NCI-H446 (cell line): ENCODE measurements at places on chromosomes 2 and 18.
A peak's percentile ranks its signal among the peaks of the same experiment; 100 is the strongest.

GRCh38 chr18:9323750-9324445 lies 10.7 kb upstream of the TWSG1 start:
- no peak for DNase-seq

DNA sequence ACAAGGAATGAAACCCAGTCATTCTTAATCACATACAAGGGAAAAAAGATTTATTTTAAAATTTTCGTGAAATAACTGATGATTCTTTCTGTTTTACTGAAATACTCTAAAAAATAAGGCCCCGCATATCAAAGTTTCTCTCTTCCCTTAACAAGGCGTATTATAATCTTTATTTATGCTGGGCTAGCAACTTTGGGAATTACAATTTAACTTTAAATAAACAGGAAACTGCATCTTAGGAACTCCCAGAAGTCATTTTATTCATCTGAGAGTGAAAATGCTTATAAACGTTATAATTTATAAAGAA lies 166.7 kb downstream of the TCF4 start:
- no peak for DNase-seq

GRCh38 chr2:23293731-23294130 lies 91.2 kb upstream of the KLHL29 start:
- DNase-seq = no peak

DNA sequence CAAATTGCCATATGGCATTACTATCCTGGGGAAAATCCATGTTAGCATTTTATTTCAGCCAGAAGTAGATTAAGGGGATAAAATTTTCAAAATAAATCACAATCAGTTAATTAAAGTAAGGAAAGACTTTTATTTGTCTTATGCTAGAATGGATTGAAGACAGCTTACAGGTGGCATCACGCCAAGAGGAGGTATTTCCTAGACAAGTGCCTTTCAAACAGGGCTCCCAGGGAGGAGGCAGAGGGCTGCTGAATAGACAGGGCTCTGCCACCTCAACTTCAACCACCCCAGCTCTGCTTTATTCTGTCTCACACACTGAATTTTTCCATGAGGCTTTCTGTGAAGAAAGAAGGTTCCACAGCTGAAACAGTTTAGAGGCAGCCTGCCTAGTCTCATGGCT lies 12.2 kb downstream of the CCDC68 start:
- no peak for DNase-seq

DNA sequence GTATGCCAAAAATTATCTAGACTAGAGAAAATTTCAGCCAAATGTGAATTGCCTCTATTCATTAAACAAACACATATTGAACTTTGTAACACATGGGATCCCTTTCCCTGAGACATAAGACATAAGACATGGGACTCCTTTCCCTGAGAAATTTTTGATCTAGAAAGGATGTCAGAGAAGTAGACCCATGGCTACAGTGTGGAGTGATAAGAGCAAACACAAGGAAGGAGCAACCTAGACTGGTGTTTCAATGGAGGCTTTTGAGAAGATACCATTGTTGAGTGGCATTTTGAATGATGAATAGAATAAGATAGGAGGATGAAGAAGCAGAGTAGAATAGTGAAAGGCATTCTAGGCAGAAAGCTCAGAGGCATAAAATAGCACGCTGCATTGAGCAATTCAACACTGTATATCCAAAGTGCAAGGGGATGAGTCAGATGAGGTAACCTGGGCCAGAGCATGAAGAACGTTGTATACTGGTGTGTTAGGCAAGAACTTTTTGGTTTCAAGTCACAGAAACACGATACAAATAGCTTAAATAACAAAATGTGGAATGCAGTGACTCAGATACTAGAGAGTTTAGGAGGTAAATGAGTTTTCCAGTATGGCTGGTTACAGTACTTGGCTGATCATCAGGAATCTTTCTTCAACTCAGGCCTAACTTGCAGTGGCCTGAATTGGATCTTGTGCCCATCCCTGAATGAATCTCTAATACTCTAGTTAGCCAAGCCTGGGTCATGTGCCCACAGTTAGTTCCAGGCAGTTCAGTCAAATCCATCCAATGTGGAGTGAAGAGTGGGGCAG lies 129.8 kb upstream of the TANK start:
- peak; percentile 17 for DNase-seq

- no peak for DNase-seq
Measured at GRCh38 chr2:168378960-168379669, 77.0 kb upstream of the CERS6 start.

DNA sequence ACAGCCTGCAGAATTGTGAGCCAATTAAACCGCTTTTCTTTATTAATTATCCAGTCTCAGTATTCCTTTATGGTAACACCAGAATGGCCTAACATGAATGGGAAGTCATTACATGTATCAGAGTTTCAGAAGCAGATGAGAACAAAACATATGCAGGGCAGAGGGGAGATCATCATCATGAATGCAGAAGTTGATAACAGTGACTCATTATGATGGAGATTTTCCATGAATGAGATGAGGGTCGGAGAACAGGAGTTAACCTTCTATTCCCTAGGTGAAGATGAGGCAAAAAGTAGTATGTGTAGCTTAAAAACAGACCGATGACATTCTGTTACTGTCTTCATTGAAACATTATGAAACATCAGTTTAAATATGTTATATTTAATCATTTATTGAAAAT lies 59.5 kb upstream of the PPM1B start:
- no peak for DNase-seq

GRCh38 chr2:171347591-171348032 lies 86.2 kb downstream of the METTL8 start:
- DNase-seq = no peak

DNA sequence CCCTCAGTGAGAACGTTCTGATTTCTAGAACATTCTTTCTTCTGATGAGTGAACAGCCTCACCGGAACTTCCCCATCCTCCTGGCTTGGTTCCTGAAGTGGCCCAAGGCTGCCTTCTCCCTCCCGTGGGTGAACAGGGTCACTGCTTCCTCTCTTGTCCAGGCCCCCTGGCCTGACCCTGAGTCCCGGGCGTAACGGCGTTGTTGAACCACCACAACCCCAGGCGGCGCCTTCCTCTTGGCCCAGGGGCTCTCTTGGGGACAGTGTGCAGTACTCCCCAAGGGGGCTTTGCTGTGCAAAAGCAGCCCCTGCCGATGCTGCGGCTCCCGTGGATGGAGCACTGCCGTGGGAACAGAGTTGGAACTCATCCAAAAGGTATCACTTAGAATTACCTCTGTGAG lies 147.2 kb downstream of the TSN start:
- DNase-seq = no peak

- DNase-seq = no peak
Measured at GRCh38 chr2:238865744-238866355, 18.0 kb downstream of the TWIST2 start.

DNA sequence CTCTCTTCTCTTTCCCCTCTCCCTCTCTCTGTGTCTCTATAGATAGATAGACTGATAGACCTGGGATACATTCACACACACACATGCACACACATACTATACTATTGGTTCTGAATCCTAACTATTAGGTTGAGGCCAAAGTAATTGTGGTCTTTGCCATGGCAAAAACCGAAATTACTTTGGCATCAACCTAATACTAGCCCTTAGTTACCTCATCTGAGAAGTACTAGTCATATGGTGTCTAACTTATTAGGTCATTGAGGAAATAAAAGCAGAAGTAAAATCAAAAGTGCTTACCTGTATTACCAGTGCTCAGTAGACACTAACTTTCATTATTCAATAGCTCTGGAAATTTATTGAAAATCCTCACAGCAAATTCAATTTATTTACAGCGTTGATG lies 451.5 kb downstream of the EPHA4 start:
- no peak for DNase-seq

GRCh38 chr2:111995148-111995547 lies 59.9 kb upstream of the TMEM87B start:
- DNase-seq = no peak

- no peak for DNase-seq
Measured at GRCh38 chr2:217293607-217294006, 433.7 kb upstream of the TNP1 start.

DNA sequence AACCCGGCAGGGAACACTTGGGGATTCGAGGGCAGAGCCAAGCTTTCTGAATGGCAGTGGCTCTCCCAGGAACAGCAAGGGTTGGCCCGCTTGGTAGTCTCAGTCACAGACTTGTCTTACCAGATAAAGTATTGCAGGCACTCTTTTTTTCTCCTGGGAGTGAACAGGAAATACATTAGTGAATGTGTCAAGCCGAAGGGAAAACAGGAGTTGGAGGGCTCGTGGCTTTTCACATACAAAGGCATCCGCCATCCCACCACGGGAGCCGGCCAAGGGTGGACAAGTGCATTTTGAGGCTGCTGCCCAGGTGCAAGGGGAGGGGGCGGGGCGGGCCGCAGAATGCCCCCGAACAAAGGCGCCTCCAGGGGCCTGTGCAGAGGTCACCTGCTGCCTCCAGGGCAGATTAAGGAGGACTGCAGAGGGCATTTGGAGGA lies 163.3 kb upstream of the SIX3 start:
- no peak for DNase-seq

- no peak for DNase-seq
Measured at GRCh38 chr18:22385718-22386117, 32.0 kb downstream of the CTAGE1 start.

- DNase-seq = no peak
Measured at GRCh38 chr2:150127346-150127990, 360.0 kb downstream of the RND3 start.

DNA sequence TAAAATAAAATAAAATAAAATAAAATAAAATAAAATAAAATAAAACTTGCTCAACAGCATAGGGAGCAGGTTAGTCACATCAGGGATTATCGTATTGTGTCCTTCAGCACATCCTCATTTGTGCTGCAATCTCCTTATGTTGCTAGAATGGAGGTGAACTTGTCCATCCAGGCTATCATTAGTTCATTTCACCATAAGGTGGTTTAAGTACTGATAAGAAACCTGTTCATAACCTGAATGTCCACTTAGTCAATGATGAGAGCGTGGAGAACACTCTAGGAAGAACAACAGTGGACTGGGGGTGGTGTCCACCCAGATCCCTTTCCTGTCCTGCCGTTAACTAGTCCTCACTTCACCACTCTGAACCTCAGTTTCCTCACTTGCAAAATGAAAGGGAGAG lies 21.9 kb downstream of the DHRS9 start:
- DNase-seq = no peak

DNA sequence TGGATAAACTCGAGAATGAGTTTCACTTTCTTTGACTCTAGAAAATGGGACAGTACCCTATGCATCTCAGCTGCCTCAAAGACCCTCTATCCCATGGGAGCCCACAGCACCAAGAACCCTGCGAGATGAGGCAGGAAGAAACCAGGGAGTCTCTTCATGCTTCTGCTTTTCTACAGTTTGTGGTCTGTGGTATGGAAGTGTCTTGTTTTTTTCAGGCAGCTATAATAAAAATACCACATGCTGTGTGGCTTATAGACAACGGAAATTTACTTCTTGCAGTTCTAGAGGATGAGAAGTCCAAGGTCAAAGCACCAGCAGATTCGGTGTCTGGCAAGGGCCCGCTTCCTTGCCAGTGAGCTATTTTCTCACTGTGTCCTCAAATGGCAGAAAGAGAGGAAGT lies 257.9 kb downstream of the SUCLG1 start:
- DNase-seq = no peak

DNA sequence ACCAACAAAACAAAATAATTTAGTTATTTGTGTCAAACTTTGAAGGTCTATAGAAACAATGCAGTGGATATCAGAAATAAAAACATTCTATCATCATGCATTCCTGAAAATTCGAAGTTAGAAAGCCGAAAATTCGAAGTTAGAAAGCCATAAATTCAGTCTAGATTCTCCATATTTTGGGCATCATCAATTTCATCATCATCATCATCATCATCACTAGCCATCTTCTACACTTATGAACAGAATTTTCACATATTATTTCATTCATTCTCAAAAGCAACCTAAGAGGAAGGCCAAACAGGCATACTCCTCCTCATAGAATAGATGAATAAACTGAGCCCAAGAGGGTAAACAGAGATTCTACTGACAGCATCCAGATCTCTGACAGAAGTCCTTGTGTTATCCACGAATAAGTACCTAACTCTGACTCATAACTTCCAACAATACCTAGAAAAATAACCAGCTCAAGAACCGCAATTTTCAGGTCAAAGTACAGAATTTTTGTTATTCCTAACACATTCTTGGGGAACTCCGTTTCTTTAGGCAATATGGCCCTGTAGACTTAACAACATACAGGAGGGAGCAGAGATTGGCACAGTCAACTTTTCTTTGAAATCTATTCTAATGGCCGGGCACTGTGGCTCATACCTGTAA lies 84.7 kb downstream of the TCF4 start:
- DNase-seq = no peak

DNA sequence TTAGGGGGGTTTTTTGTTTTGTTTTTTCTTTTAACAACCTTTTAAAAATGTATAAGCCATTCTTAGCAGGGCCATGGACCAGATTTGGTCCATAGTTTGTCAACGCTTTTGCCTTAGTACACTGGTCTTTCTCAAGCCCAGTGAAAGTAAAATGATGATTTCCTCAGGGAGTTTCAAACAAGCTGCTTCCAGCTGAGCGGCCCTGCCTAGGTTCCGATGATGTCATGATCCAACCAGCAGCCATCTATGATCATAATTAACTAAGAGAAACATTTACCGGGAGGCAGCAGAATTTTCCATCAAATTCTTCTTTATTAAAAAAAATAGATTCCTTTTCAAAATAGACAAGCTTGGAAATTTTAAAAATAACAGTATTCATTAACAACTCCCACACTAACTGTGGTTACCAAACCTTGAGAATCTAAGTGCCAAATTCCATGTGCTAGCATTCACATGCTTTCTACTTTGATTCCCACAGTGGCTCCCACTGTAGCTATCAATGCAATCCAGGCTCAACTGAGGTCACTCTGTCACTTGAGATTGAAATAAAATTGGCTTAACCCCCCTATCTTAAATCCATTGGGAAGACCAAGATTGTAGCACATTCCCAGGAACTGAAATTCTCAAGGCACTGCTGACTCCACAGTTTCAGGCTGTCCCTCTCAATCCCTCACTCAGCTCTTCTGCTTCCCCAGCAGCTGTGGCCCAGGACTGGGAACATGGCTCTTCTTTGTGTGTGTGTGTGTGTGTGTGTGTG lies 148.9 kb downstream of the RNF152 start:
- DNase-seq = no peak

- no peak for DNase-seq
Measured at GRCh38 chr2:37619230-37619958, 52.0 kb downstream of the CDC42EP3 start.
